ENCODE measurements at places on chromosomes 5 and 9.

DNA sequence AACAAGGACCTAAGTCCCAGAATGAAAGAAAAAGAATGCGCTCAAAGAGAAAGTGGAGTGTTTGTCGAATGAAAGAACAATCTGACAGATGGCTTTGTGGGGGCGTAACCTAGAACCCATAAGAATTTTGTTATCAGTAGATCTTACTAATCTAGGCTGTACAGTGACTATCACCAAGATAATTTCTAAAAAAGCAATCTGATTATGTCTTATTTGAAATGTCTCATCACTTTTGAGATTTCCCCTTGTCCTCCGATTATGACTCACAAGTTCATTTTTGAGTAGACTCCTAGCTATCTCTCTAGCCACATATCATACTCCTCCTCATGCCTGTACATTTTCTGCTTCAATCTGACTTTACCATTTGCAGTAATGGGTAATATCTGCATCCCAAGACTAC lies 135.6 kb upstream of the SMARCA2 start:
- no peak for DNase-seq

GRCh38 chr9:107309271-107309670 lies 26.2 kb downstream of the RAD23B start:
- no peak for DNase-seq

DNA sequence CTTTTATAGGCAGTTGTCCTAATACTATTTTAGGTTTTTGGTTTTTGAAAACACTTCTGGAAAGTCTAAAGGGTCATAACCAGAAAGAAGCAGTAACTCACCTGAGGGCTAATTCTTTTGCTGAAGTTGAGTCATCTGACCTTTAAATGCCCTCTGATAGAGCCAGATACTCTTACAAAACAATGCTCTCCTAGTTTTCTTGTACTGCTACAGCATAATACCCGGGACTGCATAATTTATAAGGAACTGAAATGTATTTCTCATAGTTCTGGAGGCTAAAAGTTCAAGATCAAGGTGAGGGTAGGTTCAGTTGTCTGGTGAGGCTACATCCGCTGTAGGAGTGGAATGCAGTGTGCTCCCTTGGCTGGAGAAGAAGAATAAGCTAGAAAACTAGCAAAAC lies 670.3 kb downstream of the TLE4 start:
- no peak for DNase-seq

DNA sequence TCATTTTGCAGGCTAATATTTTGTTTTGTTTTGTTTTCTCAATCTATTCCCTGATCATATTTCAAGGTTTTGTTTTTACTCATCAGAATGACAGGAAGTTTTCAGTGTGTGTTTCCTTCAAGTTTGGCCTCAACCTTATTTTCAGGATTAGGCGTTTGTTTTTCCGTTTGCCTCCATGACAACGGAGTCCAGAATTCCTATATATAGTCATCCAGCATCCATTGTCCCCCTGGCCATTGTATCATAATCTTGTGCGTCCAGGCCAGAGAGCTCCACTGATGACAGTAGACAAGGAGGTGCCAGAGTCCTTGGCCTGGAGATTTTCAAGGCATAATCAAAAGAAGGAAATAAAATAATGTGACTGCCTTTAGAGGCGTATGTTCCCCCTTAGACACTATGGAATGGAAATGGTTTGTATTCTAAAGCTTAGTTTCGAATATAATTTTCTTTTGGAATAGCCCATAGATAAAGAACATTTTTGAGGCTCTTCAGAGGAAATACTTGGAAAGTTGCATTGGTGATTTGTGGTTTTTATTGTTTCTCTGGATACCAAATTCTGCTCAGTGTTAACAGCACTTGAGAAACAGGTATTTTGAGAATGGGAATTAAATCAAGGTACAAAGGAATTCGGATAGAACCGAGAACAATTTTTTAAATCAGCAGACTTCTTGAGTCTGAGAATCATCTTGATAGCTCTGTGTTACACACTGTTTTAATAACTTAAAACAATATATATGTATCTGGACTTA lies 99.8 kb downstream of the ZNF462 start:
- no peak for DNase-seq

DNA sequence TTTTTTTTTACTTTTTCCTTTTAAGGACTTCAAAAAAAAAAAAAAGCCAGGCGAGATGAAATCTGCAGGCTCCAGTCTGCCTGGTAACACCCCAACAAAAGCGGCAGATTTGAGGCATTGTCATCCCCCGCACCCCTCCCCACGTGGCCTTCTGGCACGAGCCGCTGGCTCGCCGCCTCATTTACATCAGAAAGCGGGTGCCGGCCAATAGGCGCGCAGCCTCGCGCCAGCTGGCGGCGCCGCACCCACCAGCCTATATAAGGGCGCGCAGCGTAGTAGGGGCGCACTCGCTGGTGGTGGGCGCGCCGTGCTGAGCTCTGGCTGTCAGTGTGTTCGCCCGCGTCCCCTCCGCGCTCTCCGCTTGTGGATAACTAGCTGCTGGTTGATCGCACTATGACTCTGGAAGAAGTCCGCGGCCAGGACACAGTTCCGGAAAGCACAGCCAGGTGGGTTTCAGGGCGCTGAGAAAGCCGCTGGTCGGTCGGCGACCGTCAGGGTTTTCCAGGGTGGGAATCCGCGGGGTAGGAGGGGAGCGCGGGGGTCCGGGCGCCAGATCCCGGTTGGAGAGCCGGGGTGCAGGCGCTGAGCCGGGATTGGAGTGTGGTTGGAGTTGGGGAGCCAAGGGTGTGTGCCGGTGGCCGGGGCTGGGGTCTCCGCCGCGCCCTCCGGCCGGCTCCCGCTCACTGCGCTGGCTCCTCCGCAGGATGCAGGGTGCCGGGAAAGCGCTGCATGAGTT lies at the start of gene GADD45G:
GADD45G (plus strand) TSS at position 284 of the 736 bp plus-strand sequence; CDS start at position 394, 110 bp downstream.
- peak; percentile 73 for DNase-seq

DNA sequence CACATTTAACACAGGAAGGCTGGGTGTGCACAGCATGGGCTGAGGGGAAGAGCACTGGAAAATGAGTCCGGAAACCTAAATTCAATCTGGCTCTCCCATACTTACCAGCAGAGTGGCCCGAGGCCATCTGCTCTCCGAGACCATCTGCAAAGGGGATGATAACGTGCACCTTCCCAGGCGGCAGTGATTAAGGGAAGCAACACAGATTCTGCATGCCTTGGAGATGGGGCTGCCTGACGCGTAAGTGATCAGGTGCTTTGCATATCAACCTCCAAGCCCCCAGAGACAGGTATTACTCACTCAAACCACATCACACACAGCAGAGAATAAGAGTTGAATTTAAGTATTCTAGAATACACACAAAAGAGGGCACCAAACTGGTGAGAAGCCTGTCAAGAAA lies 9.1 kb downstream of the EPB41L4B start:
- peak; percentile 49 for DNase-seq

DNA sequence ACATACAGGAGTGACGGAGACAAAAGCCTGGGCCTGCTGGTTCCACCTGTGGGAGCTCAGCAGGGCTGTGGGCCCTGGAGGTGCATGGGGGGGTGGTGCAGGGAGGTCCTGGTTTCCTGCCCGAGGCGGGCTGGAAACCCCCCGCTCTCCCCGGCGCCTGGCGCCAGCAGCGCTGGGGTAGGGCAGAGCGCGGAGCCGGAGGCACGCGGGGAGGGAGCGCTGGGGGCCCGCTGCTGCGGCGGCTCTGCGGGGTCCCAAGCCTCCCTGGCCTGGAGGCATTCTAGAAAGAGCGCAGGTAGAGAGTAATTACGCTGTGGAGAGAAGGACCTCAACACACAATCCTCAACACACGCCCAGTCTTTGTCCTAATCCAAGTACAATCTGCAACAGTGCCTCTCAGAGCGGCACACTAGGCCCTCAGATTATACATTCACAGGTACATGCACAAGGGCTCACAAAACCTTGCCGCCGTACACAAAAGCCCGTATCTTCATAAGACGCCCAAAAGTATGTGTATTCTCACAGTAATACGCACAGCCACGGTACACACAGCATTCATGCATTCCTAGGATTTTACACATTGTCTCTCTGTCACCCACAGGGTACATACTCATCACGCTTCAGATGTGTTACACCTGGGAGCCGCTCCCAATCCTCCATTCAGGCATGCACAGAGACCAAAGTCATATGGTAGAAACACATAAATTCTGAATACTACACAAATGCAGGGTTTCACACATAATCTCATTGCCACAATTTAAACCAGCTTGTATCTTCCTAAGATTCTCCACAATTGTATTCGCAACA lies 2.1 kb upstream of the HAND1 start:
- DNase-seq, result no peak

GRCh38 chr9:70192707-70193106 lies 66.1 kb upstream of the SMC5 start:
- DNase-seq, result no peak

GRCh38 chr5:172616730-172617129 lies 24.3 kb upstream of the NEURL1B start:
- no peak for DNase-seq

- no peak for DNase-seq
Observed at GRCh38 chr5:74576941-74577456, 63.5 kb downstream of the ENC1 start.
